MM.1S (cell line): ENCODE measurements at places on chromosomes 2 and 18.

- DNase-seq, result no peak
These were observed 14.6 kb downstream of the NBAS start for GRCh38 chr2:15546297-15547098.

DNA sequence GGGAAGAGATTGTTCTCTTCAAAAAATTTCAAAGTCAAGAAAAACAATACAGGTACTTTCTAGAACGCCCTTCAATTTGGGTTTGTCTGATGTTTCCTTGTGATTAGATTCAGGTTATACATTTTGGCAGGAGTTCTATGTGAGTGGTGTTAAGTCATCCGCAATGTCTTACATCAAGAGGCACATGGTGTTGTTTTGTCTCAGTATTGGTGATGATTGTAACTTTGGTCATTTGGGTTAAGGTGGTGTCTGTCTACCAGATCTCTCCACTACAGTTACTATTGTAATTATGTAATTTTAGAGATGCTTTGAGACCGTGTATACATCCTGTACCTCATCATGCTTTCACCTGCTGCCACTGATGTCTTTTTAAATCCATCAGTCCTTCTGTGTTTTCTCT, 60.3 kb downstream of the TET3 start:
- DNase-seq, result no peak

DNA sequence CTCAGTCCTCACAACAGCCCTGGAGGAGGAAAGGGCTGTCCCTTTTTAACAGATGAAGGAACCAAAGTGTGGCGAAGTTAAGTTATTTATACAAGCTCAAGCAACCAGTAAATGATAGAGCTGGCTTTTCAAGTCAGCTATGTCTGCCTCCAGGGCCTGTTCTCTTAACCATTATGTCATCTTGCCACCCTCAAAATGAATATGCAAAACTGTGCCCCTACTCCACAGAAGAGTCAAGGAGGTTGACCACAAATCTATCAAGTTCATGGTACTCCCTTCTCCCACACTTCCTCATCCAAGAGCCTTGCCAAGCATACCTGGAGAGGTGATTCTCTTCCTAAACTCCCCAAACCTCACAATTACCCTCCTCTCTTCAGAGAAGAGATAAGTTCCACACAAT, 37.3 kb upstream of the CREB1 start:
- DNase-seq, result no peak

GRCh38 chr2:211967234-211967633, 571.4 kb downstream of the ERBB4 start:
- no peak for DNase-seq

GRCh38 chr18:40692871-40693270, 1262.2 kb upstream of the PIK3C3 start:
- DNase-seq, result no peak

GRCh38 chr2:33475224-33476130, 972 bp upstream of the RASGRP3 start:
- DNase-seq, result peak; percentile 93

DNA sequence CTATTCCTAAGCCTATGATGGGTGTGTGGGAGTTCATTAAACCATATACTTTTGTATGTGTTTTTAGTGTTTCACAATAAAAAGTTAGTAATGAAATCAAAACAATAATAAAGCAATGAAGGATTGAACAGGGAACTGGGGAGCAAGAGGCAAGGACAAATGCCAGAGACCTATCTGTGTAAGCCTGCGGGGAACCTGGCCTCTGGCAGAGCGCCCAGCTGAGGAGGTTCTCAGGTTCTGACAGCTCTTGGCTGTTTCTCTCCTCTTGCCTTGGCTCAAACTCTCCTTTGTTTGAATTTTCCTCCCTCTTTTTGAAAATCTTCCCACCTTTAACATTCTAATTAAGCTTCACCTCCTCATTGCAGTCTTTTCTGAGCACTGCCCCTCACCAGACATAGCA, 200.0 kb upstream of the NCKAP5 start:
- DNase-seq, result no peak

GRCh38 chr2:9401059-9401547, 22.2 kb downstream of the ITGB1BP1 start:
- DNase-seq, result no peak

DNA sequence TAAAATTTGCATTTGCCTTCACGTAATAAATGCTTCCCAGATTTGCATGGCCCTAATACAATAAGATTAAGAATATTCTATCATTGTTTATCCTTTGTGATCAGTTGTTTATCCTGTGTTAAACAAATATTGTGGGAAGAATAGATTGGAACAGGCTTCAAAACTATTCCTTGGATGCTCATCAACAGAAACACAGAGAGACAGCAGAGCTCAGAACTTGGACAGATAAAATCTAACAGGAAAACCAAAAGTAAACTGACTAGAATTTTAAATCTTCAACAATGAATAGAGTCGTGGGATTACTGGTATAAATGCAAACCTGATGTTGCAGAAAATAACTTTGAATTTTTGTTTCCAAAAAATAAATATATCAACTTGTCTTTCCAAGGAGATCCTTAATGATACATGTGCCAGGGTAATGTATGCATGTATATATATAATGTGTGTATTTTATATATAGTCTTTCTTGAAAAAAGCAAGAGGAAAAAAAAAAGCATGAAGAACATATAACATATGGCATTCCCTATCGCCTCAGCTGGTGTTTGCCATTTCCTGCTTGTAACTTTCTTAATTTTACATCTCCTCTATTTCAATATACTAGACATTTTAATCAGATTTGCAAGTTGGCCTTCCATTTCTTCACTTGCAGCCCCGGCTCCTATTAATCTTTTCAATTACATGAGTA, 59.9 kb upstream of the TANK start:
- DNase-seq, result no peak

- DNase-seq, result peak; percentile 76
These were observed 451.3 kb upstream of the VWC2L start for GRCh38 chr2:213959589-213959988.

GRCh38 chr18:76339246-76339620, 155.8 kb downstream of the ZNF516 start:
- DNase-seq, result no peak

- DNase-seq, result no peak
These were observed 18.4 kb upstream of the TXNL4A start for GRCh38 chr18:80006724-80007123.

DNA sequence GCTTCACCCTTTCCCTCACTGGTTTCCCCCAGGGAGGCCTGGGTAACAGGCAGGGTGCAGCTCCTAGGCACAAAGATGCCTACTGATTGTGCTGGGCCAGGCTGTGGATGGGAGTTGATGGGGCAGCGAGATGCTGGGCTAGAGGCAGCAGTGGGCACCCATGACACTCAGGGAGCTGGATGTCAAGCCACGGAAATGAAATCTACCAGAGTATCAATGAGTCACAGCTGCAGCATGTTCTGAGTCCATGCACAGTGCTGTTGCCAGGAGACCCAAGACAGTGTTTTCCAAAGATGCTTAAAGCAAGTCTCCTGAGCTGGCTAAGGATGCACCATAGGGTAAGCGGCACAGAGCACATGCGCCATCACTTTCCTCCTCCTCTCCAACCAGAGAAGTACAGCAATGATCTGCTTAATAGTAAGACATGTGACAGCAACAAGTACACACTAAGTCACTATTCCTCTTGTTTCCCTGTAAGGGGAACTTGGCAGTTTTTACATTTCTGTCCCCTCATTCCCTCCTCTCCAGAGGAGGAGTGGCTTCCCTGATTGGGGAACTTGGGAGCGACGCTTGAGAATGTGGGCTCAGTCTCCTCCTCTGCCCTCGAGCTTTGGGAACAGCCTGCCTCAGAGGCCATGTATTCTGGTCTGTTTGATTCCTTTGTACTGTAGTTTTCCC, 57.2 kb downstream of the CDC42EP3 start:
- DNase-seq, result no peak

DNA sequence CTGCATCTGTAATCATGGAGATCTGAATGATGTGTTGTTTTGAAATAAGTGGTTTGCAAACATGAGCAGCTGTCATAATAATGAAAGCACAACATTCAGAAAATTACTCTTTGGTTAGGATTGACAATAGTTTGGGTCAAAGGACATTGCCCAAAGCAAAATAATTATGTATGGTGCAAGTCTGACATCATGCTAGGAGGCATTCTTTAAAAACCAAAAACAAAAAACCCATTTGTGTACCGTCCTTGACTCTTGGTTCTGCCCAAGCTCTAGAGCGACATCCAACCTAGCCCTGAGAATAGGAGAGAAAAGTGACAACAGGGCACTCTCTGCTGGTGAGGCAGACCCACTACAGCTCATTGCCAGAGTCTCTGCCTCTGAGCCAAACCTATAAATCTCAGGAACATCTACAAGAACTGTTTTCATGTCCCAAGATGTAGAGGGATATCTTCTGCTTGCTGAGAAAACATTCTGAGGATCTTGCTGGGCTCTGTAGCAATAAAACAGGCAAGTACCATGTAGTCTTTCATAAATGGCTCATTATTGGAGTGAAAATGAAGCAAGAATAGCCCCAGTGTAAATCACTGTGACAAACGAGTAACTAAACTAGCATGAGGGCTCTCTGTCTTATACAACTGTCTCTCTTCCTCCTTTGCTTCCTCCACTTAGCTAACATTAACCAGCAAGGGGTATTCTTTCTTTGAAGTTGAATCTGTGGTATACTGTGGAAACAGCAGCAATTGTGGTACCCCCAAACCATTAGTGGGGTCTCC, 266.8 kb upstream of the CXCR4 start:
- peak; percentile 77 for DNase-seq

DNA sequence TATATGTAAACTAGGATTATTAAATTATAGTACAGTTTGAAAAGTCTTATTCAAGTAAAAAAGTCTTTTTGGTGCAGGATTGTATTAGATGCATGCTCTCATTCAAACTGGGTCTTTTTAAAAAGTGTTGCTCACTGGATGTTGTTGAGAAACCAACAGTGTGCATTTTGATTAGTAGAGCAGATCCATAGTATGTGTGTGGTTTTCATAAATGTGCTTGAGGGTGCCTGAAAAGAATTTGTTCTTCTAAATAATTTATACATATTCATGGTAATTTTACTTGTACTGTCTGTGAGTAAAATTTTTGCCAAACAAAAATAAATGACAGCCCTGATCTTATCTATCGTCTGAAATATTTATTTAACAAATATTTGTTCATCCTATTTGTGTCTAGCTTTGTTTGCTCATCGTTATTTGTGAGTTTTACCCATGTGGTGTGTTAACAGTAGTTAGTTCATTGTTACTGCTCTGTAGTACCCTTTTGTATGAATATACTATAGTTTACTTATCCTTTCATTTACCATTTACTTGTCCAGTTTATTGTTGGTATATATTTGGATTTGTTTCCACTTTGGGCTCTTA, 50.4 kb downstream of the PTPN4 start:
- no peak for DNase-seq

DNA sequence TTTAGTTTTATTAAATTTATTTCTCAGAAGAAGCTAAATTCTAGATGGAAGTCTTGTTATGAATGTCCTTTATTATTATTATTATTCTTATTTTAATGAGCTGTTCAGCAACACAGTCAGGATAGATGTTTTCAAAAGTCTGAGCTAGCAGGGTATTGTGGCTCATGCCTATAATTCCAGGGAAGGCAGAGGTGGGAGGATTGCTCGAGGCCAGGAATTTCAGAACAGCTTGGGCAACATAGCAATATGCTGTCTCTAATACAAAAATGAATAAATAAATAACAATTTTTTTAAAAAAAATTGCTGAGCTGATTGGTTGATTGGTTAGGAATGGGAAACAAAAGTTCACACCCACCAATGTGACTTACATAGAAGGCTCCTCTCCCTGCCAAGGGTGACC, 274.1 kb upstream of the CYRIA start:
- DNase-seq, result no peak

- peak; percentile 33 for DNase-seq
These were observed 4.5 kb downstream of the DYTN start for GRCh38 chr2:206713746-206714145.

DNA sequence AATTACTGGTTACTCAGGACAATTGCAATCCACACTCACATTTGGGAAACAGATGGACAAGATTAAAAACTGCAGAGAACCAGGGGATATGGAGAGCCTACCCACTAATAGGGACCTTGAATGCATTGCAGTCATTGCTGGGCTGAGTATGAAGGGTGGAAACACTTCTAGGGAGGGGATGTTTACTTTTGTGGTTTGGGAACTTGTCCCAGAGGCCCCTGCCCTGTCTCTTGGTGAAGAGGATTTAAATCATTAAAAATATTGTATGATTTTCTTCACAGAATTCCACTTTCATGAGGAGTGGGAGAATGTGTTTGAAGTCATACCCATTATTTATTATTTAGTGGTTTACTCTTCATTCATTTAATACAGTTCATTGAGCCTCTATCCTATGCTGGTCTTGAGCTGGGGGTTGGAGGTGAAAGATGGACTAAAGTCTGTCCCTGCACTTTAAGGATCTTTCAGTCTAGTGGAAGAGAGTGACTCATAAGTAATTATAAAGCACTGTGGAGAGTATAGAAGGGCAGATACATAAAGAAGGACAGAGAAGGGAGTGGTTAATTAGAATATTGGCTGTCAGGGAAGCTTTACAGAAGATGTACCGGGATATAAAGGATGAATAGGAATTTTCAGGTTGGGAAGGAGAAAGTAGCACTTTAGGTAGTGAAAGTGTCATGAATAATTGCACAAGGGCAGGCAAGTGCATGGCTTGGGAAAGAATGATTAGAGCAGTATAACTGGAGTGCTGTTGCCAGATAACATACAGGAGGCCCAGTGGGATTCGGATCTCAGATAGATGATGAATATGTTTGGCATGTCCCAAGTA, 313.4 kb downstream of the LPIN1 start:
- no peak for DNase-seq

- peak; percentile 39 for DNase-seq
These were observed 550.2 kb upstream of the SETBP1 start for GRCh38 chr18:44130376-44130942.

DNA sequence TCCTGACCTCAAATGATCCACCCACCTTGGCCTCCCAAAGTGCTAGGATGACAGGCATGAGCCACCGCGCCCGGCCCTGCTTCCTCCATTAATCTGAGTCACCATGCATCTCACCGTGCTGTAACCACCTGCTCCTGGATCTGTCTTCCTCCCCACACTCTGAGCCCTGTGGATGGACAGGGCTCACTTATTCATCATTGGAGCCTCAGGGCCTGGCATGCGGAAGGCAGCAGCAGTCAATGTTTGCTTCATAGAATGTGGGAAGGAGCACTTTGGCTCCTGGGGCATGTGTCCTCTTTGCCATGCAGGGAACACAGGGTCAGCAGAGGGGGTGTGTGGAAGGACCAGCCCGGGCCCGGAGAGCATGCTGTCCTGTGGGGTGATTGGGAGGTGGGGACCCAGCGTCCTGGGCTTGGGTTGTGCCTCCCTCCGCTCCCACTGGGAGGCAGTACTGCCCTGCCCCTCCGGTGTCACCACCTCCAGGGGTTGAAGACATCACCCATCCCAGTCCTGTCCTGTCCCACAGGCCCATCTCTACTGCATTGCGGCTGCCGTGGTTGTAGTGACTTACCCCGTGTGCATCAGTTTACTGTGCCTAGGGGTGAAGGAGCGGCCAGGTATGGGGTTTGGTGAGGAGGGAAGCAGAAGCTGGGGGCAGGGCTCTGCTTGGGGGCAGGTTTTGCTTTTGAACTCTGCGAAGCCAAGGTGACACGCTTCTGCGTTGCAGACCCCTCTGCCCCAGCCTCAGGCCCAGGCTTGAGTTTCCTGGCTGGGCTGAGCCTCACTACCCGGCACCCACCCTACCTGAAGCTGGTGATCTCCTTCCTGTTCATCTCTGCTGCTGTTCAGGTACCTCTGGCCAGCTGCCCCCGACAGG, 11.5 kb downstream of the MFSD2B start:
- no peak for DNase-seq
